ENCODE measurements at places on chromosomes 1 and 21. TPM values are rescaled to one million over a fixed set of nuclear protein-coding genes. Genes with fewer than 3 reads are reported as not detected.

- DNase-seq = no peak
These were observed 37.3 kb downstream of the AHDC1 start for GRCh38 chr1:27566462-27567145.

DNA sequence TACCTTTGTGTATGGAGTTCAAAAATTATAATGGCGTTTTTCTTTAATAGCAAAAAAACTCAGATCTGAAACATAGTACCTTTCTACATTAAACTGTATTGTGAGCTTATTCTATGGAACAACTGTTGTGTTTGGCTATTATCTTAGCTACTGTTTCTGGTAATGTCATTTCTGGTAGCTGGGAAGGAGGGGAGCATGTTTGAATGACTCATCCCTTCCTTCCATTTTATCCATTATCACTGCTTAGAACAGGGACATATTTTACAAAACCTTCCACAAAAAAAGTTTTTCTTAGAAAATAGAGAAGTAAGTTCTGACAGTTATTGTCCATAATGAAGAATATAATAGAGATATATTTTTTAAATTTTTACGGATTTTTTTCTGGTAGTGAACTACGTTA, 128.3 kb downstream of the NRDC start:
- no peak for DNase-seq

Gene FAM163A
- total RNA-seq = not detected

DNA sequence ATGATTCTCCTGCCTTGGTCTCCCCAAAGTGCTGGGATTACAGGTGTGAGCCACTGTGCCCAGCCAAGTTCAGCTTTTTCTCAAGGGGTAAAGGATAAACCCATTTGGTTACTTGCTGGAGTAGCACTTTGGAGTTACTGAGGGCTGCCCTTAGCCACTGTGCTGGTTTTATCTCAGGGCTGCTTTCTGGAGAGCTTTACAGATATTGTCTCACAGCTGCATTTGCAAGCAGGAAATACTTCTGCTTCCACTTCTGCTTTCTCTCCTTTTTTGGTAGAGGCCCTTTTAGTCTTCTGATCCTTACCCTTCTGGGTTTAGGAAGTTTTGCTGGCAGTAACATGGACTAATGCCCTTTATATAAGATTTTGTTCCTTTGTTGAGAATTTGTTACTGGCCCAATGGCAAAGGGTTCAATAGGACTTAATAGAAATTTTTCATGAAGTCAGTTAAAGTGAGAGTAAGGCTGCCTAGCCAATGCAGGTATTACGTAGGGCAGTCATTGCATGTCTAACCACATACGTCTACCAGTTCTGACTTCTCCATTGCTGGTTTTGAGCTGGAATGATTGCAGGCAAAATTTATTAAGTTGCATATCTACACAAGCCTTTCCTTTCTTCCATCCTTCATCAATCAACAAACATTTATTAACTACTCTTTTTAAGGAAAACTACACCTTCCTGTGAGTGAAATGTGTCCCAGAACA, 24.4 kb downstream of the CAP1 start:
- no peak for DNase-seq

Gene LRRC39
- 0.51 TPM for total RNA-seq

Gene SYF2
- total RNA-seq = 38.0 TPM

Gene HHIPL2
- total RNA-seq = 0.42 TPM

Gene USP33
- 64.9 TPM for total RNA-seq

Gene NEK2
- not detected for total RNA-seq

Gene ELOVL1
- 58.2 TPM for total RNA-seq

DNA sequence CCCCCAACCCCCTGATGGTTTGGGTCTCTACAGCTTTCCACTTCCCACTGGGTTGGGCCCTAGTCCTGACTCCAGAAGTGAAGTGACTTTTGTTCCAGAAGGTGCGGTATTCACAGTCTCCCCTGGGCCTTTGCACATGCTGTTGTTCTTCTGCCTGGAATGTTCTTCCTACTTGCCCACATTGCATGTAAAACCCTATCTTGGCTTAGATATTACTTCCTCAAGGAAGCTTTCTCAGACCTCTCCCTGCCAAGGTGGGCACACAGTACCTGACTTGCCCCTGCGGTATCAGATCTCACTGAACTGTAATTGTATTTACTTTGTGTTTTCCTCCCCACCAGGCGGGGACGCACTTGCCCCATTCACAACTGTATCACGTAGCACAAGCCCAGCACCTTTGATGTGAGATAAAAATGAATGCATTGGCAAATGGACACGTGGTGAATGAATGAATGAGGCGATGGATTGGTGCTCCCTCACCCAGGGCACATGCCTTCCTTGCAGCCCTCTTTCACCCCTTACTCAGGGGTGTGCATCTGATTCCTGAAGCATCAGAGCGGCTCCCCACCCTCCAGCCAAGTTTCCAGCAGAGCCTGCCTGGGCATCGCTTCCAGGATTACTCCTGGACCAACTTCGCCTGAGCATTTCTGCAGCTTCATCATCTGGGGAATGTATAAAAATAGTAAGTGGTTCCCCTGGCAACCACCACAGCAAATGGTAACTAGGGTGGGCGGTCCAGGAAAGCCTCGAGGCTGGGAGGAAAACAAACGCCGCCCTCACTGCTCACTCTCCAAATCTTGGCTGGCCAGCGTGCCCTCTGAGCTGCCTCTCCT, 19.8 kb downstream of the NENF start:
- peak; percentile 90 for DNase-seq

DNA sequence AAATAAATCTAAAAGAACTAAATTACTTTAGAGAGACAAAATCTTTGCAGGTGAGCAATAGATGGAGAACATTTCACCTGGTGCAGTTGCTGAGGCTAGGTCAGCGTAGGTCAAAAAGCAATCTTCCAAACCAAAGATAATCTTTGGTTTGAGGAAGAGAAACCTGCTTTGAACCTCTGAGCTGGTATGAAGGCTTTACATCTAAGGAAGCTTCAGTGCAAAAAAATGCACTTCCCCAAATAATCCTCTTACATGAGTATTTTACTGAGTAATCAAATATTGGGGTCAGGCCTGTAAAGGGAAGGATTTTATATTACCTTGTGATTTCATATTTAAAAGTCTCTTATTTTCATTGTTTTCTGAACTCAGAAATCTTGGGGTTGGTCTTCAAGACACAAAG, 223.6 kb downstream of the SRGAP2C start:
- DNase-seq = no peak

Gene PLCH2
- total RNA-seq = 1.0 TPM

Gene KIAA0040
- 9.3 TPM for total RNA-seq

DNA sequence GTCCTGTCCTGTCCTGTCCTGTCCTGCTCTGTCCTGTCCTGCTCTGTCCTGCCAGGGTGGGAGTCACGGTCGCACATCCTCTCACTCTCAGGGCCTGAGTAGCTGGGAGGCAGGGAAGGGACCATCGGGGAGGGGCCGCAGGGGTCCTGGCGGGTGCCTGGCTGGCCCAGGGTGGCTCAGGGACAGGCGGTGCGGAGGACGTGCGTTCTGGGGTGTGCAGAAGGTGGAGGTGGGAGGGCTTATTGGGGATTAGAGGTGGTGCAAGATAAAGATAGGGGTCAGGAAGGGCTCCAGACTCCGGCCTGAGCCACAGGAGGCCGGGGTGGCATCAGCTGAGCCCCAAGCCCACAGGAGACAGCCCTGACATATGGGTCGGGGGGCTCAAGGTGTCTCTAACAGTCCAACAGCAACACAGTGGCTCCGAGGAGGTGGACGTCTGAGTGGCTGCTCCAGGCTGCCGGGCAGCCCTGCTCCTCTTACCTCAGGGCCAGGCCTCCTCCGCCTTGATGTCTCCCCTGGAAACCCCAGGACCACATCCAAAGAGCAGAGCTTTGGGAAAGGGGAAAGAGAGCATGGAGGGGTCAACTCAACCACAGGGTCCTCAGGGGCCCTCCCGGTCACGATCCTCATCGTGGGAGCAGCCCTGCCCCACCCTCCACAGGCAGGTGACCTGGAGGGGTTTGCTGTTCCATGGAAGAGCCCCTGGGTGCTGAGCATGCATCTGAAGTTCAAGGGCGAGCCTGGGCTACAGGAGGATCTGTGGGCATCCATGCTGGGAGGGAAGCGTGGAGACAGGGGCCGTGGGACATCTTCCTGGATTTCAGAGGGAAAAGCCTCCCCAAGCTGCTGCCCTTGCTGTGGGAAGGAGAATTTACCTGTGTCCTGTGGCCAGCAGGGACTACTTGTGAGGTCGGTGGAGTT, 39.6 kb upstream of the ADARB1 start:
- peak; percentile 72 for DNase-seq

DNA sequence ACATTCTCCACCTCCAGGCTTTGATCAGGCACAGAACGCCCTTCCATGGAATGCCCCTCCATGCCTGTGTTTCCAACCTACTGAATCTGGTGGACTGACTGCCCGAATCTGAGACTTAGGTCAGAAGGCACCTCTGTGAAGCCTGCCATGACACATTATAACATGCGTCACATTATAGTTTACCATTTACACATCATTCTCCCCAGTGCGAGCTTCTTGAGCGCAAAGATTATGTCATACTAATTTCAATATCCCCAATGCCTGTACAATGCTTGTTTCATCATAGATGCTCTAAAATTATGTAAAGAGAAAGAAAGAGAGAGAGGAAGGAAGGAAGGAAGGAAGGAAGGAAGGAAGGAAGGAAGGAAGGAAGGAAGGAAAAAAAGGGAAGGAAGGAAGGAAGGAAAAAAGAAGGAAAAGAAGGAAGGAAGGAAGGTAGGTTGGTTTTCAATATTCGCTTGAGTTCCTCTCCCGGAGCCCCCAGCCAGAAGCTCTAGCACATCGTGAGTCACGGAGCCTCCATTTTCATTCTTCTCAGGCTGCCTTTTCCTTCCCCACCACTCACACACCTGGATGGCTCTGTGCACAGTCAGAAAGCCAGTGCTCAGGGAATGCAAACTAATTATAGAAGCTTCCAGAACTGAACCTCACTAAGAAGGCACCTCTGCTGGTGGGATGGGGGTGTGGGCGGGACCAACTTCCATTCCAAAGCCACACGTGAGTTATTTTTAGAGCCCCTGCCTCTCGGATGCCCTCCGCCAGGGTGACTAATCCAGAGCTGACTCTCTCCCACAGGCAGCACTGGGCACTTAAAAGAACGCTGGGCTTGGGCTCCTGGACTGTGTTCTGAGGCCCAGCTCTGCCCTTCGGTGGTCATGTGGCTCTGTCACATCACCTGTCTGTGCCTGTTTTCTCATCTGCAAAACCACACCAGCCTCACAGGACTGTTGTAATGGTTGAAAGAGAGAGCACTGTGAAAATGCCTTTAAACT, 27.4 kb downstream of the LAMB3 start:
- DNase-seq = no peak

DNA sequence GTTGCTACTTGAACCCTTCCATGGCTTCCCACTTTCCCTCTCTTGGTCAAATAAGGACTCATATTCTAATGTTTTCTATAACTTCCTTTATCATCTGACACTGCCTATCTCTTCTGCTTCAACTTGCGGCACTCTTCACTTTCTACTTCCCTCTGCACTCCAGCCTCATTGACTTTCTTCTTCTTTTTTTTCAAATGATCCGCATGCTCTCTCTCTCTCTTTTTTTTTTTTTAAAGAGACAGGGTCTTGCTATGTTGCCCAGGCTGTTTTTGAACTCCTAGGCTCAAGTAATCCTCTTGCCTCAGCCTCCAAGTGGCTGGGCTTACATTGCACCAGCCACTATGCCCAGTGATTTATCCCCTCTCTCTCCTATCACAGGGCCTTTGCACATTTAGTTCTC, 7.3 kb upstream of the IL10 start:
- DNase-seq = no peak

DNA sequence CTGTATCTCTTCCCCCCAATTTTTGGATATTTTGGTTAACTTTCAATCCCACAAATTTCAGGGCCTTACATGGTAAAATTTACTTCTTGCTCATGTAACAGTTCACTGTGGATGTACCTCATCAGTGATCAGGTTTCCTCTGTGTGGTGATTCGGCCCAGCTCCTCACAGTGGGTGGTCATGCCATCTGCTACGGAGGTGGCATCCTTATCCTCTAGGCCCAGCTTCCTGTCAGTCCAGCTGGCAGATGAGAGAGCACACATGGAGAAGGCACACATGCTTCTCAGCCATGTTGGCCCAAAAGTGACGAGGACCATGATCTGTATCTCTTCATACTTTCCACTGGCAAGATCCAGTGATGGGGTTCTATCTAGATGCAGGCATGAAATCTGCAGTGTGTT, 27.2 kb downstream of the PCBP3 start:
- DNase-seq = no peak

Gene LCE5A
- total RNA-seq = not detected

- DNase-seq = no peak
These were observed 213.0 kb downstream of the CRB1 start for GRCh38 chr1:197481101-197481500.

DNA sequence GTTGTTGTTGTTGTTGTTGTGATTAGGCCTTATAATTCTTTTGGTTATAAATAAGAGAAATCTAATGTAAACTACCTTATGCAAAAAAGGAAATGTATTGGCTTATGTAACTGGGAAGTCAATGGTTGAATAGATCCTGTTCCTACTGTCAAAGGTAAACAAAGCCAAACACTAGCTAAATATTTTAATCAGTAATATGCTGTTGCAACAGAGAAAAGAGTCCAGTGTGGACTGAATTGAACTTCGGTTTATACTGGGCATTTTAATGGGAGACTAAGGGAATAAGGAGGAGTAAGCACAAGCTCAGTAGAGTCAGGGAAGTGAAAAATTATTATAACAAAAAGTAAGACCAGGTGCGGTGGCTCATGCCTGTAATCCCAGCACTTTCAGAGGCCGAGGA, 15.4 kb downstream of the MSH4 start:
- DNase-seq = no peak

DNA sequence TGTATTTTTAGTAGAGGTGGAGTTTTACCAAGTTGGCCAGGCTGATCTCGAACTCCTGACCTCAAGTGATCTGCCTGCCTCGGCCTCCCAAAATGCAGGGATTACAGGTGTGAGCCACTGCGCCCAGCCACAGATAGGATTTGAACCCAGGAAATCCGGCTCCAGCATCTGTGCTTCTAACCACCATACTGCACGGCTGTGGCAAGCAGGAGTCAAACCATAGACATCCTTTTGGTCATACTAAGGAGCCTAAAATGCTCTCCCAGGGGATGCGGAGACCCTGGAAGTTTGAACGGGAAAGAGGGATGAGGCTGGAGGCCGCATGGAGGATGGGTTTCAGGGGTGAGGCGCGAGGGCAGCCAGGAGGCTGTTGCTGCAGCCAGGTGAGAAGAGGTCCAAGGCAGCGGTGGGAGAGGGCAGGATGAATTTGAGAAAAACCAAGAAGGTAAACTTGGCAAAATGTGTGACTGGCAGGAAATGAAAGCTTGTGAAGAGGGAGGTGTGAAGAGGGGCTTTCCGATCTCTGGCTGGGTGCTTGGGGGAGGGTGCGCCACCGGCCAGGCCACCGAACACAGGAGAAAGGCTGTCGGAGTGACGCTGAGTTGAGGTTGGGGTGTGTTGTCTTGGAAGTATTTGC, 24.0 kb upstream of the CDK18 start:
- DNase-seq = no peak

Data from posterior vena cava (tissue), 2 donors.